ENCODE measurements at places on chromosomes 2 and 18. TPM values are rescaled to one million over a fixed set of nuclear protein-coding genes. Genes with fewer than 3 reads are reported as not detected.
A peak's percentile ranks its signal among the peaks of the same experiment; 100 is the strongest.

DNA sequence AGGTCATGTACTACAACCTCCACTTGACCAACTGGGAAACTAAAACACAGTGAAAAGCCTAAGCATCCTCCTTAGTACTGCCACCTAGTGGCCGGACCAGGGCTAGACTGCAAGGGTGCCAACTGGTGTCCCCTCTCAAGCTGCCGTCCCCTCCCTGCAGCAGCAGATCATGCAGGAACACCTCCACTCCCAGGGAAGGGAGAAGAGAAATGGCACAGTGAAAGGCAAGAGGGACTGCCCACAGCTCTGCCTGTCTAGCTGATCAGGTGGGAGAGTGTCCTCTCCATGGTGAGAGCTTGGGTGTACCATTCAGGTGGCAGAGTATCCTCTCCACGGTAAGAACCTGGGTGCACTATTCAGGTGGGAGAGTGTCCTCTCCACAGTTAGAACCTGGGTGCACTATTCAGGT is 78.1 kb downstream of the AAK1 start:
- DNase-seq = peak; percentile 74

- no peak for DNase-seq
Measured at GRCh38 chr2:174202188-174202587, 46.1 kb downstream of the OLA1 start.

GRCh38 chr18:48996901-48997463 is 46.2 kb upstream of the SMAD7 start:
- DNase-seq = peak; percentile 69

- peak; percentile 65 for DNase-seq
Measured at GRCh38 chr2:172438741-172439508, 11.5 kb downstream of the ITGA6 start.

GRCh38 chr18:42850174-42851083 is 265.1 kb downstream of the RIT2 start:
- DNase-seq = no peak

GRCh38 chr2:37585295-37585908 is 86.0 kb downstream of the CDC42EP3 start:
- peak; percentile 66 for DNase-seq

GRCh38 chr18:54950221-54950620 is 9.0 kb downstream of the CCDC68 start:
- peak; percentile 67 for DNase-seq

DNA sequence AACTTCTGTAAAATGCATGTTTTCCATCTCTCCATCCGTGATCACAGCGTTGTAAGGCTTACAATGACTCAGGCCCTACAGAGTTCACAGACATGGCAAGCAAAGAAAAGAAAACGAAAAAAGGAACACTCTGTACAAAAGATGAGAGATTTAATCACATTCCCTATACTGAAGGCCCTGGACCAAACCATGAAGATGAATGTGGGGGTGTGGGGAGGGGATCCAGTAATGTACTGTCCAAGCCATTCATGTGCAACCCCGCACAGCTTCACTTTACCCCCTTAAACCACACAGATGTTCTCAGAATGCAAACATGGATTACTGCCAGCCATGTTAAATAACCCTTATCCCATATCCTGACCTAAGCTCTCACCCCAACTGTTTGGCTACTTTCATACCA is 391.1 kb downstream of the NCKAP5 start:
- no peak for DNase-seq

SERPINB3 gene
- 0.62 TPM for polyA plus RNA-seq

KCNS3 gene
- 15.0 TPM for polyA plus RNA-seq

All from stomach (tissue), 19 donors.